ENCODE measurements at places on chromosomes 2 and 18.

GRCh38 chr18:22307528-22307927 lies 110.2 kb downstream of the CTAGE1 start:
- DNase-seq: peak; percentile 70

DNA sequence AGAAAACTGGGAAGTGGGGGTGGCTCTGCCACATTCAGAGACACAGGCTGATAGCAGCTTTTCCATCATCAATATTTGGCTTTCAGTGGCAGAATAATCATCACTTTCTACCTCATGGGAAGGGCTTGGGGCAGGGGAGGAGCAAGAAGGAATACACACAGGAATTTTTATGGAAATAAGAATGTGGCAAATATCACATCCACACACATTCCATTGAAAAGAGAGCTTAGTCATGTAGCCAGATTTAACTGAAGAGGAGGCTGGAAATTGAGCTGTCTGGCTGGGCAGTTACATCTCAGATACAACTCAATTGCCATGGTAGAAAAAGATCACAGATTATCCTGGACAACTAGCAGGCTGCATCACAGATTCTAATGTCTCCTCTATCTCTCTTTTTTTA lies 1474.0 kb upstream of the ACVR2A start:
- DNase-seq: no peak

GRCh38 chr2:98377544-98377943 lies 31.3 kb downstream of the CNGA3 start:
- DNase-seq: no peak

DNA sequence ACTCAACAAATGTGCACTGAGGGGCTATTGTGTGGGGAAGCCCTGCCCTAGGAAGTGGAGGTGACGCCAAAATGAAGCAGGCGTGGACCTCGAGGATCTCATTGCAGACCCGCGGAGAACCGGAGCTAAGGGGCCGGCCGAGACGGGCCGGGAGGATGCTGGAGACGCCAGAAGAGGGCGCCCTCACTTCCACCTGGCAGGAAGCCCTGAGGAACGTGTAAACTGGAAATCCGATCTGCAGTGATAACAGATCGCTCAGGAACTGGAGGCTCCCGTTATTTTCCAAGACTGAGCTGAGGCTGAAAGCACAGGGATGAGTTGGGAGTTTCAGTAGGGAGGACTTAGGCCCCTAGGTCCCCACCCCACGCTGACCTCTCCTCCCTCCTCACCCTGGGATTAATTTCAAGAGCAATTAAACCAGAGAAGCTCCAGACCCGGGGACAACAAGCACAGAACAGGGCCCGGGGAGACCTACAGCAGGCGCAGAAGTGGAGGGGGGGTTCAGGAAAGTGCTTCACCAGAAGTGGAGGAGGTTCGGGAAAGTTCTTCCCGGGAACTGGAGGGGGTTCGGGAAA lies 7.7 kb upstream of the COL6A3 start:
- peak; percentile 70 for DNase-seq

DNA sequence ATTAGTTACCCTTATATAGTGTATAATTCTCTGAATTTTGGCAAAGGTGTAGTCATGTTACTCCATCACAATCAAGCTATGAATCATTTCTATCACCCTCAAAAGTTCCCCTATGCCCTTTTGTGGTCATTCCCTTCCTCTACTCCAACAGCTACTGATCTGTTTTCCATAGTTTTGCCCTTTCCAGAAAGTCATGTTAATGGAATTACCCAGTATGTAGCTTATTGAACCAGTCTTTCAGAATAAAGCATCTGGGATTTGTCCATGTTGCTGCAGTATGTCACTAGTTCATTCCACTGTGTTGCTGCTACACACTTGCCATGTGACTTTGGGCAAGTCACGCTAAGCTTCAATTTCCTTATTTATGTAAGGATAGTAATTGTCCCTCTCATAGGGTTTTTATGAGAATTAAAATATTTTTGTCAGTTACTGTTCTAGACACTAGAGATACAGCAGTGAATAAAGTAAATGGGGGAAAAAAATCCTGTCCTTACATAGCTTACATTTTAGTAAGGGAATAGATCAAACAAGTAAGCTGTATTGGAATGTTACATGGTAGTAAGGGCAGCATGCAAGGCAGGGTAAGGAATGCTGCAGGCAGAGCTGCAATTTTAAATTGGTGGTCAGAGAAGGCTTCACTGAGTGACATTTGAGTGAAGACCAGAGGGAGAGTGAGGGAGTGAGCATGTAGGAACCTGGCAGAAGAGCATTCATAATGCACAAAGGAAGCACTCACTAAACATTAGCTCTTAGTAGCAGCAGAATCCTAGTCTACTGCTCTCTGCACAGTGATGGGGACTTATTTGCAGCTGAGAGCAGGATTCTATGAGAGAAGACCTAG lies 80.3 kb upstream of the TSPYL6 start:
- no peak for DNase-seq

- no peak for DNase-seq
Measured at GRCh38 chr2:57562495-57562894, 484.1 kb upstream of the VRK2 start.

DNA sequence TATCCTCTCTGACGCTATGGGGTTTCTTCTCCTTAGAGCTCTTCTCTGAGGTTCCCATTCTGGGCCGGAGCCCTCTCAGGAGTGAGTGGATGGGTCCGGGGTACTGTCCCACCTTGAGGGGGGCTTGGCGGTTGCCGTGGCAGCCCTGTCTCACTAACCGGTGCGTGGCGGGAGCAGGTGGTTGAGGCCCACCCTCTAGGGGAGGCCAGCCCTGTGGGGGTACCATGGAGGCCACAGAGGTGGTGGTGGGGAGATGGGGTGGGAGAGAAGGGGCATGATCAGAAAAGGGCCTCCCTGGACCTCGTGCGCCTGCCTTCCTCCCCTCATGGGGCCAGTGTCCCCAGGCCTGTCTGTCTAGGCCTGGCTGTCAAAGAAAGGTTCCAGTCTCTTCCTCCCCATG lies 22.3 kb downstream of the IGFBP5 start:
- DNase-seq: no peak

- no peak for DNase-seq
Measured at GRCh38 chr2:241020201-241020600, 21.8 kb downstream of the SNED1 start.

- DNase-seq: no peak
Measured at GRCh38 chr2:219056896-219057708, 3.6 kb downstream of the IHH start.

DNA sequence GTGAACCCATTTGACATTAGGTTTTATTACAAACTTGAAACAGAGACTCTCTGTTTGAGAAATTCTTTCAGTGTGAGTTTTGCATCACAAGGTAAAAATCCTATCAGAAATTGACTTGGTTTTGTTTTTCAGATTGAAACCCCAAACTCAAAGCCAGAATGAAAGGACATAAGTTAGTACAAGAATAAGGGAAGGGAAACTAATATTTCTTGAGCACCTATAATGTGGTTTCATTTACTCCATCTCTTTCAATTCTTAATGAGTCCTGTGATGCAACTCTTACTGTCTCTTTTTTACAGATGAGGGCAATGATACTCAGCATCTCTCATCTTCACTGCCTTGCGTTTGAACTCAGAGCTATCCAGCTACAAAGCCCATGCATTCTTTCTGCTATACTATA lies 210.0 kb upstream of the SIX3 start:
- no peak for DNase-seq

DNA sequence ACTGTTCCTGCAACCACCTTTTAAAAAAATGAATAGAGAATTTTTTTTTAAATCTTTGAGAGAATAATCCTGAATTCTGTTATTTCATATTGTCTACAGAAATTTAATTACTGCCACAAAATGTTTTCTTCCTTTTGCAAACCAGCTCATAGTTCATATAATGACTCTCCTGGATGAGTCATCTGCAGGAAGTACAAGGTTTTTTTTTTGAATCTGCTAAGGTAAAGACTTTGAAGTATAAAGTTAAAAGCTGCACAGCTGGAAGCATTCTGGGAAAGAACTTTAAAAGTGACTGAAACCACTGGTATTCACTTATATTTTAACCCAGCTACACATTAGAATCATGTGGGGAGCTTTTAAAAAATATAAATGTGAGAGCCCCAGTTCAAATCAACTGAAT lies 25.4 kb downstream of the SESTD1 start:
- DNase-seq: no peak

GRCh38 chr2:98472132-98472650 lies 27.5 kb downstream of the INPP4A start:
- no peak for DNase-seq

DNA sequence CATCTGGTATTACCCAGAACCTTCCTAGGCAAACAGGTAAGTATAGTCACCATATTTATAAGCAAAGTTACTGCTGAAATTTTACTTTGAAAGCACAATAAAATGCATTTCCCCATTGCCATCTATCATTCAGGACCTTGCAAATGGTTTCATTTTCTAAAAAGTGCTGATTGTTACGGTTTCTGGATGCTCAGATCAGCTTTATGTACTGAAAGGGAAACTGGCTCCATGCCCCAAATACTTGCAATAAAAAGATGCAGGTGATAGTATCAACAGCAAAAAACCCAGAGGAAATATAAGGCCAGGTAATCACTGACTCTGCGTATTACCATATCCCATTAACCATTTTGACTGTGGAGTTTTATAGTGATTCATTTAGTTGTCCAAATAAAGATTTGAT lies 1150.7 kb upstream of the CRIM1 start:
- no peak for DNase-seq

DNA sequence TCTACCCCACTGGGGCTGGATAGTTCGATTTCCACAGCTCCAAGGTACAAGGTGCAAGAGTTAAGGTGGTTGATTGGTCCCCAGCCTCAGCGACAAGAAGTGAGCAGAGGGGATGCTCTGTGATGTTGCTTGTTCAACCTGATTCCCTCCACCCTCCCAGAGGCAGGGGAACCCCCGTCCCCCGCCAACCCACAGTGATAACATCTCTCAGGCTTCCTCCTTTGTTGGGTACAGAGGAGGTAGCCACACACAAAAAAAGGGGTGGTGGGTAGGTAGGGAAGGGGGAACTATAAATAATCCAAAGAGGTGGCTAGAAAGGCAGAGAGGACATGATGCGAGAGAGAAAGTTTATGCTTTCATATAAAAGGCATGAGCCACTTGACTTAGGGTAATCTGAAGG lies 192.9 kb upstream of the POU3F3 start:
- DNase-seq: no peak

- DNase-seq: no peak
Measured at GRCh38 chr2:119212139-119212800, 11.4 kb upstream of the STEAP3 start.

- no peak for DNase-seq
Measured at GRCh38 chr2:143451642-143452281, 322.5 kb downstream of the ARHGAP15 start.

DNA sequence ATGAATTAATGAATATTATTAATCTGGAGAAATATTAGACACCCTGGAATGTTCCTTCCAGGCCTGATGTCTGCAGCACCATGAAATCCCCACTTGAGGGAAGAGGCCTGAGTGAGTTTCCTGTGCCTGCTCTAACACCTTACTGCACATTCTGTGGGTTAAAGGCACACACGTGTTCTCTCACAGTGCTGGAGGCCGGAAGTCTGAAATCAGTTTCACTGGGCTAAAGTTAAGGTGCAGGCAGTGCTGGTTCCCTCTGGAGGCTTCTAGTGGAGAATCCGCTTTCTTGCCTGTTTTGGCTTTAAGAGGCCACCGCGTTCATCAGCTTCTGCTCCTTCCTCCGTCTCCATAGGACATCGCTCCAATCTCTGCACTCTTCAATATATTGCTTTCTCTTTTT lies 48.7 kb downstream of the ACKR3 start:
- DNase-seq: no peak

GRCh38 chr2:71669058-71669456 lies 215.7 kb downstream of the DYSF start:
- no peak for DNase-seq

GRCh38 chr2:6827566-6828298 lies 38.0 kb downstream of the CMPK2 start:
- DNase-seq: peak; percentile 13

DNA sequence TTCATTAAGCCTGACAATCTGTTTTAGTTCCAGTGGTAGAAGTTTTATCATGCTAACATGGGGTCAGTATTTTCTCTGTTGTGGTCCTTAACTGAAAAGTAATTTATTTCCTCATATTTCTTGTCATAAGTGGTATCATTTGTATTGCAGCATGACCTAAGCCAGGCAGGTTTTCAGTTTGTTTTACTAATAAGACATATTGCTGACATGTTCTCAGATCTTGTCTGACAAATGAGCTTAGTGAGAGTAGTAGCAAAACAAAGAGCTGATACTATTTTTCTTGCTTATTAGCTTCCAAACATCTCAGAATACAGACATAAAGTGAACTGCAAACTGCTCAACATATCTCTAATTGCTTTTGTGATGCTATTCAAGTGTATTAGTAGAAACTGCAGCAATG lies 293.6 kb downstream of the DSEL start:
- no peak for DNase-seq

DNA sequence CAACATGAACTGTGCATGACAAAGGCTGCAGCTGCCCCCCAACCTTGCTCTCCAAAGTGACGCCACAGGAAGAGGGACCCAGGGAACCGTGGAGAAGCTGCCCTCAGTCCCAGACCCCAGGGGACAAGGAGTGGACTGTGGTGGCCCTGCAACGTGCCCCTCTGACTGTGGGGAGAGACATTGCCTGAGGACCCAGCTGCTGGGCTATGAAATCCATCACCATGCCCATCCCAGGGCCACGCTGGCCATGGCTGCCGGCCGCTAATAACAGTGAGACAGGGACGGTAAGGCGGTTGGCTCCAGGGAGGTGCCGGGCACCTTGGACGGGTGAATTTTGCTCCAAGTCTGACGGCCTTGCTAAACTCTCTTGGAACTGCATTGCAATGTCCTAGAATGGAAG lies 211.3 kb upstream of the HDAC4 start:
- no peak for DNase-seq

DNA sequence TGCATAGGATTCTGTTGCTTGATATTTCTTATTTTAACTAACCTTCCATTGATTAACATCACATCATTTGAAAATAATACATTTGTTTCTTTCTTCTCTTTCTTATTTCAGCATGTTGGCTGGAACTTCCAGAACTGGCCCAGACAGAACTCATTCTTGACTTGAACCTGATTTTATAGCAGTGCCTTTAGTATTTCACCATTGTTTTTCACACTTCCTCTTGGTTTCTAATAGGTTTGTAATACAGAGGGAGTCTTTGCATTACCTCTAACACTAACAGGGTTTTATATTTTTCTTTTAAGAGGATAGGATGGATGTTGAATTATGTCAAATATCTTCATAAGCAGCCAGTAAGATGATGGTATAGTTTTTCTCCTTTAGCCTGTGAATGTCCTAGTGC lies 39.2 kb downstream of the SEMA4F start:
- no peak for DNase-seq

- peak; percentile 21 for DNase-seq
Measured at GRCh38 chr2:31235504-31235902, 1.6 kb downstream of the EHD3 start.

GRCh38 chr2:86372641-86373502 lies 35.4 kb upstream of the REEP1 start:
- DNase-seq: peak; percentile 49

GRCh38 chr2:205555566-205556230 lies 126.6 kb upstream of the NRP2 start:
- DNase-seq: no peak

- no peak for DNase-seq
Measured at GRCh38 chr2:16155766-16156165, 215.4 kb downstream of the MYCN start.

GRCh38 chr2:127078666-127079270 lies 28.2 kb downstream of the BIN1 start:
- DNase-seq: no peak

GRCh38 chr18:33578518-33579348 lies 714 bp downstream of the ASXL3 start:
- DNase-seq: no peak

All from NB4 (cell line).